ENCODE measurements at places on chromosomes 12 and 14. TPM values are rescaled to one million over a fixed set of nuclear protein-coding genes. Genes with fewer than 3 reads are reported as not detected.

- H3K4me1 ChIP-seq = no peaks in the 10 kb centered on the region
- no peaks in the 10 kb centered on the region for H3K27me3 ChIP-seq
- no peaks in the 10 kb centered on the region for H3K36me3 ChIP-seq
- H3K27ac ChIP-seq = no peak overlapping the region
- no peak overlapping the region for H3K4me3 ChIP-seq
These were observed 567.7 kb downstream of the LRFN5 start for GRCh38 chr14:42174357-42174756.

- no peak overlapping the region for H3K4me3 ChIP-seq
- DNase-seq = no peak
- no peaks in the 10 kb centered on the region for H3K27me3 ChIP-seq
- H3K36me3 ChIP-seq = no peaks in the 10 kb centered on the region
- no peaks in the 10 kb centered on the region for H3K4me1 ChIP-seq
These were observed 16.5 kb downstream of the BDKRB2 start for GRCh38 chr14:96221109-96221650.

GRCh38 chr14:50106178-50106577 lies 10.2 kb downstream of the VCPKMT start:
- peaks cover 23% of the 10 kb centered on the region for H3K36me3 ChIP-seq
- H3K27me3 ChIP-seq = no peaks in the 10 kb centered on the region
- no peaks in the 10 kb centered on the region for H3K4me1 ChIP-seq
- no peak overlapping the region for H3K4me3 ChIP-seq

GRCh38 chr14:29810682-29811081 lies 117.0 kb downstream of the PRKD1 start:
- DNase-seq = no peak
- no peaks in the 10 kb centered on the region for H3K27me3 ChIP-seq
- H3K4me1 ChIP-seq = no peaks in the 10 kb centered on the region

DNA sequence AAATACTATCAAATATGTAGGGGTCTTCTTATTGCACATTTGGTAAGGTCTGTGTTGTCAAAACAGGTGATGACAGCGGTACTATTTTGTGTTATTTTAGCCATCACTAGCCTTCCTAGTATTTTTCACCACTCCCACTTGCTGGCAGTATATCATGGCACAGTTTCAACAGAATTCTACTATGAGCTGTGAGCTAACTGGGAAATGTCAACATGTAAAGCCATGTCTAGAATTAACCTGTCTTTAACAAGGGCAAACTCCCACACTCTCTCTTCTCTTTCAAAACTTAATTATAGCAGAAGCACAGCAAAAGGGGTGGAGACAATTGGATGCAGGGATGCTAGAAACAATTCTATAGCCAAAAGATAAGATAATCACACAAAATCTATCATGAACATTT lies 253.4 kb downstream of the PAX9 start:
- no peak overlapping the region for H3K4me3 ChIP-seq
- H3K4me1 ChIP-seq = no peaks in the 10 kb centered on the region
- H3K27me3 ChIP-seq = no peaks in the 10 kb centered on the region
- no peak overlapping the region for H3K27ac ChIP-seq
- no peaks in the 10 kb centered on the region for H3K36me3 ChIP-seq
- DNase-seq = no peak

GRCh38 chr14:84343656-84344055 lies 1186.3 kb upstream of the FLRT2 start:
- no peak overlapping the region for H3K4me3 ChIP-seq
- no peak overlapping the region for H3K27ac ChIP-seq
- no peaks in the 10 kb centered on the region for H3K27me3 ChIP-seq
- no peaks in the 10 kb centered on the region for H3K4me1 ChIP-seq

DNA sequence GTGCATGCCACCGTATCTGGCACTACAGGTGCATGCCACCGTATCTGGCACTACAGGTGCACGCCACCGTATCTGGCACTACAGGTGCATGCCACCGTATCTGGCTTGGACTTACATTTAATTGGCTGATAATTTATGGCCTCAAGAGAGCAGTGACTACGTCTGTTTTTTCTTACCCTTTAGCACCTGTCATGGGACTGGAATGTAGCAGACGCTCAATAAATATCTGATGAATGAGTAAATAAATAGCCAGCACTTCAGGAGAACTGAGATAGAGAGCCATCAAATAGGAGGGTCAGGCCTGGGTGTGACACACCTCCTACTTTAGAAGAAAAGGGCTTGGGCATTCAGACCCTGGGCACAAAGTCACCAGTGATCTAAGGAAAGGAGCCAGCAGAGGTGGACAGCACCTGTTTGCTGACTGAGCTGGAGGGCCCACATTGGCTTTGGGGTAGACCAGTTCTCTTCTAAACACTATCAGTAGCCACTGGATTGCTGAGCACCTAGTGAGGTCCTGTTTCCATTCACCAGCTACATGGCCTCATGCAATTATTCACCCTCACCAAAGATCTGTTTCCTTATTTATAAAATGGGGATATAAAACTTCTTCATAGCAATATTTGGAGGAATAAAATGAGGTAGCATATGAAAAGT lies 50.1 kb downstream of the RFX4 start:
- no peak overlapping the region for H3K4me3 ChIP-seq
- no peak for DNase-seq

DNA sequence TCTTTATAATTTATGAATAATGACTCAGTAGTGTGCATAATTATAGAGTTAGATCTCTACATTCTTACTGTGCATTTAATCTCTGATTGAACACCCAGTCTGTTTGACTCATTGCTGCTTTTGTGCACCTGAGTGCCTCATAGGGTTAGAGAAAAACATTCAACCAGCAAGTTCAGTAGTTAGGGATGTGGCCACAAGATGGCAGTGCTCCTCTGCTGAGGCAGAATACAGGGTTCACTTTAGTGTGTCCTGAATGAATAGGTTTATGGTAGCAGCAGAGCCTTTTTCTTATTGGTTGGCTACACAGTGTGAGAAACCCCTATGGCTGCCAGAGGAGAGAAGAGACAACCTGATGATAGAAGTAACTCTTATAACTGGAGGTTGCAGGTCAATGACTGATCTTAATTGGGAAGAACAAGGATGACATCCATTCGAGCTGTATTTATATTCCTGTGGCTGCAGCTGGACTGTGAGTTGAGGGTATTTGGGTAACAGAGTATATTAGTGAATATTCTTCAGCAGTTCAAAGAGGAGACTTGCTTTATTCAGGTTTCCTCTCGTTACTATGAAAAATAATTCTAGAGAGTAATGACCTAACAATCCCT lies 194.9 kb upstream of the OR4E1 start:
- peaks cover 3% of the 10 kb centered on the region for H3K27me3 ChIP-seq
- no peak overlapping the region for H3K27ac ChIP-seq
- H3K4me1 ChIP-seq = no peaks in the 10 kb centered on the region
- no peaks in the 10 kb centered on the region for H3K36me3 ChIP-seq

DNA sequence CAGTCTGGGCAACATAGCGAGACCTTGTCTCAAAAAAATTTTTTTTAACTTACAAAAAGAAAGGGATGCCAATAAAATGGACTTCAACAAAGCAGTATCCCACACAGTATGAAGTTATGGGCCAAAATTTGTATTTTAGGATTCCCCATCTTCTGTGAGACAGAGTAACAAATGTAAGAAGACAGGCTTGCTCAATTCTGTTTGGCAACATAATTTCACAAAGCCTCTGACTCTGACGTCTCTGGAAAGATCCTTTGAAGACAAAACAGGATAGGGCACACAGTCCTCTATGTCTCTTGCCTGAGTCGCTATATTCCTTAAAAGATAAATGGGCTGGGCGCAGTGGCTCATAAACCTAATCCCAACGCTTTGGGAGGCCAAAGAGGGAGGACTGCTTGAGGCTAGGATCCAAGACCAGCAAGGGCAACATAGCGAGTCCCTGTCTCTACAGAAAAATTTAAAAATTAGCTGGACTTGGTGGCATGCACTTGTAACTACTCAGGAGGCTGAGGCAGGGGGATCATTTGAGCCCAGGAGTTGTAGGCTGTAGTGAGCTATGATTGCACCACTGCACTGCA lies 1.1 kb upstream of the HOMEZ start:
- H3K36me3 ChIP-seq = no peaks in the 10 kb centered on the region
- peak overlapping the region; percentile 74 for H3K4me3 ChIP-seq
- DNase-seq = no peak
- peaks cover 17% of the 10 kb centered on the region for H3K4me1 ChIP-seq

DNA sequence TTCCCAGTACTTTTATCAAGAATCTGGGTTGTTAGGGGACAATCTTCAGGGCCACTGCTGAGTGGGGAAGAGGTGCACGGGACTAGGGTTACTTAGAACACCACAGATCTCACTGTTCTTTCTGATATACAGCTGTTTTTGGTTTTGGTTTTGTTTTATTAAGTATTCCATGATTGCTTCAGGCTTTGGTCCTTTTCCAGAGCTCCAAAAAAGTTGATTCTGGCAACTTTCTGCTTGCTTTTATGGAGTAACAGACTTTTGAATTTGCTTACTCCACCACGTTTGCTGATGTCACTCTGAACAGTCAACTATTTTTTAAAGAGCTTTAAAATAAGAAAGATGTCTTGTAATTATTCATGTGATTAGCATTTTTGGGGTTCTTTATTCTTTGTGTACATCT lies 368.1 kb upstream of the FOXG1 start:
- H3K4me3 ChIP-seq = no peak overlapping the region
- H3K27ac ChIP-seq = no peak overlapping the region
- H3K36me3 ChIP-seq = no peaks in the 10 kb centered on the region
- DNase-seq = no peak
- H3K4me1 ChIP-seq = no peaks in the 10 kb centered on the region

DNA sequence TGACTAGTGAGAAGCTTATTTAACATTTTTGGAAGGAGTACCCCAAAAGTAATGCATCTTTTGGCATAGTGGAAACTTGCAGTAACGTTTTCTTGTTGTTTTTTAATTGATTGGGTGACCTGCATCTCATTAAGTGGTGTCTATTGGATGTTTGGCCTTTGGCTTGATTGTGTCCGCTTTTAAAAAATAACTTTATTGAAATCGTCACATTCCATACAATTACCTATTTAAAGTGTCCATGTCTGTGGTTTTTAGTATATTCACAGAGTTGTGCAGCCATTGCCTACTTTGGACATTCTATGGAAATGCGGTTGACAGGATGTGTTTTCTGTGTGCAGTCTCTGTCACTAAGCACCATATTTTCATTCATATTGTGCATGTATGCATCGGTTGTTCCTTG lies 46.3 kb downstream of the TRAF3 start:
- H3K27ac ChIP-seq = no peak overlapping the region
- no peaks in the 10 kb centered on the region for H3K36me3 ChIP-seq
- peaks cover 6% of the 10 kb centered on the region for H3K4me1 ChIP-seq

DNA sequence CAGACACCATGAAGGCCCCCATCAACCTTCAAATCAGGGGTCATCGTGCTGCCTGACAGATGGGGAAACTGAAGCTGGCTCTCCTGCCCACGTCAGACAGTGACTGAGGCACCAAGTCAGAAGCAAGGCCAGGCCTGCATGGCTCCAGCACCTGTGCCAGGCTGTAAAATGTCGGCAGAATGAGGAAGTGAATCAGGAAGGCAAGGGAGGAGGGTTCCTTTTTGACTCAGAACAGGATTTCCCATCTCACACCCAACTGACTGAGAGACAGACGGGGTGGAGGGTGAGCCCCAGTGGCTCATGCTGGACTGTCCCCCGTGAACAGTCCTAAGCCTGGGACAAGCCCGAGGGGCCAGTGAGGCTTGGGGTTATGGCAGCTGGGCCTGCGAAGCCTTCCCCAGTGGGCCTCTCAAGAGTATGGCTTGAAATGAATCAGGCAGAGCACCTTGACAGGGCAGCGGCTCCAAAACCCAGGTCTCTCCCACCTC lies 20.9 kb downstream of the SYNE3 start:
- H3K4me3 ChIP-seq = no peak overlapping the region
- H3K27me3 ChIP-seq = no peaks in the 10 kb centered on the region
- H3K27ac ChIP-seq = peak overlapping the region; percentile 31

GRCh38 chr12:112111931-112112330 lies 3.3 kb upstream of the NAA25 start:
- no peaks in the 10 kb centered on the region for H3K27me3 ChIP-seq
- peaks cover 8% of the 10 kb centered on the region for H3K4me1 ChIP-seq
- no peak overlapping the region for H3K27ac ChIP-seq
- H3K4me3 ChIP-seq = no peak overlapping the region
- no peak for DNase-seq
- H3K36me3 ChIP-seq = no peaks in the 10 kb centered on the region

DNA sequence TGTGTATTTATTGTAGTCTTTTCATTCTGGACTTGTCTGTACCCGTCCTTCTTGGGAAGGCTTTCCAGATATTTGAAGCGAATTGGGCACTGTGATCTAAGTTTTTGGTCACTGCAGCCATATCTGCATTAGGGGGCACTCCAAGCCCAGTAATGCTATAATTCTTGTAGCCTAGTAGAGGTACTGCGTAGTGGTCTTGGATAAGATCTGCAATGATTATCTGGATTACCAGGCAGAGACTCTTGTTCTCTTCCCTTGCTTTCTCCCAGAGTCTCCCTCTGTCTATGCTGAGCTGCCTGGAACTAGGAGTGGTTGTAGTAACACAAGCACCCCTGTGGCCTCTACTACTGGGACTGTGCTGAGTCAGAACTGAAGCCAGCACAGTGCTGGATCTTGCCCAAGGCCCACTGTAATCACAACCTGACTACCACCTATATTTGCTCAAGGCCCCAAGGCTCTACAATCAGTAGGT lies 30.0 kb downstream of the SLC38A2 start:
- DNase-seq = no peak
- no peaks in the 10 kb centered on the region for H3K27me3 ChIP-seq
- no peaks in the 10 kb centered on the region for H3K4me1 ChIP-seq
- H3K4me3 ChIP-seq = no peak overlapping the region

GRCh38 chr12:39805651-39806050 lies 186.0 kb upstream of the ABCD2 start:
- peak overlapping the region; percentile 41 for H3K27ac ChIP-seq
- no peaks in the 10 kb centered on the region for H3K27me3 ChIP-seq
- H3K36me3 ChIP-seq = no peaks in the 10 kb centered on the region
- H3K4me3 ChIP-seq = no peak overlapping the region
- H3K4me1 ChIP-seq = no peaks in the 10 kb centered on the region

Gene CPSF2
- 19.4 TPM for total RNA-seq

Gene C1S
- 2,029 TPM for total RNA-seq

Gene HVCN1
- 5.4 TPM for total RNA-seq

Gene FGF6
- not detected for total RNA-seq

Gene CDKN3
- 33.9 TPM for total RNA-seq
